ENCODE measurements at places on chromosomes 16 and 17. TPM values are rescaled to one million over a fixed set of nuclear protein-coding genes. Genes with fewer than 3 reads are reported as not detected.

GRCh38 chr17:73765824-73766563 lies 121.7 kb upstream of the SDK2 start:
- no peaks in the 10 kb centered on the region for H3K36me3 ChIP-seq
- no peak overlapping the region for H3K27ac ChIP-seq
- no peak for DNase-seq

Gene OR4D1
- total RNA-seq: not detected

Gene MYH1
- total RNA-seq: not detected

DNA sequence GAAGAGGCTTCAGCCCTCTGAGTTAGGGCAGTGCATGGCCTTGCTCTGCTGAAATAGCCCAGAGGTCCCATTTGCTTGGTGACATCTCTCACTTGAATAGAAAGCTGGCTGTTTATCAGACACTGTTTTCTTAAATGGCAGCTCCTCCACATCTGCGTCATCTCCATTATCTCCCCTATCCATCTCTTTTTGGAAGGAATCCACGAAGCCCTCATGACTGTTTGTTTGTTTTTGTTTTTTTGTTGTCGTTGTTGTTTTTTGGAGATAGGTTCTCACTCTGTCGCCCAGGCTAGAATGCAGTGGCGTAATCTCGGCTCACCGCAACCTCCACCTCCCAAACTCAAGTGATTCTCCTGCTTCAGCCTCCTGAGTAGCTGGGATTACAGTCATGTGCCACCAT lies 16.6 kb downstream of the NAA60 start:
- no peak for DNase-seq
- no peak overlapping the region for H3K4me3 ChIP-seq
- peak overlapping the region; percentile 70 for H3K27ac ChIP-seq
- H3K4me1 ChIP-seq: peaks cover 17% of the 10 kb centered on the region
- H3K27me3 ChIP-seq: no peaks in the 10 kb centered on the region

DNA sequence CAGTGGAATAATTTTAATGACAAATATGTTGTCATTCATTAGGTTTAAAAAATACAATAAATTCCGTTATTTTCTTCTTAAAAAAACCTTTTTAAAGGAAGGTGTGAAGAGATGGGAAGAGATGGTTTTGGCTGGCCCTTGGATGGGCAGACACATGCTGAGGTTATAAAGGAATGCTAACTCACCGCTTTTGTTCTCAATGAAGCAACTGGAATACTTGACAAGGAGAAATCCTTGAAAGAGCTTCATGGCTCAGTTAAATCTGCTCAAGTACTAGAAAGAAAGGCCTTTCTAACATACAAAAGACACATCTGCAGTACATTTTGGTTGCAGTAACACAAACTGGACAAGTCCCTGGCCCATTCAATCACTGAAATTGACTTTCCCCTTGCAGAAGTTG lies 158.3 kb upstream of the KCNJ16 start:
- DNase-seq: no peak
- H3K36me3 ChIP-seq: no peaks in the 10 kb centered on the region
- no peak overlapping the region for H3K27ac ChIP-seq
- H3K4me1 ChIP-seq: peaks cover 21% of the 10 kb centered on the region

DNA sequence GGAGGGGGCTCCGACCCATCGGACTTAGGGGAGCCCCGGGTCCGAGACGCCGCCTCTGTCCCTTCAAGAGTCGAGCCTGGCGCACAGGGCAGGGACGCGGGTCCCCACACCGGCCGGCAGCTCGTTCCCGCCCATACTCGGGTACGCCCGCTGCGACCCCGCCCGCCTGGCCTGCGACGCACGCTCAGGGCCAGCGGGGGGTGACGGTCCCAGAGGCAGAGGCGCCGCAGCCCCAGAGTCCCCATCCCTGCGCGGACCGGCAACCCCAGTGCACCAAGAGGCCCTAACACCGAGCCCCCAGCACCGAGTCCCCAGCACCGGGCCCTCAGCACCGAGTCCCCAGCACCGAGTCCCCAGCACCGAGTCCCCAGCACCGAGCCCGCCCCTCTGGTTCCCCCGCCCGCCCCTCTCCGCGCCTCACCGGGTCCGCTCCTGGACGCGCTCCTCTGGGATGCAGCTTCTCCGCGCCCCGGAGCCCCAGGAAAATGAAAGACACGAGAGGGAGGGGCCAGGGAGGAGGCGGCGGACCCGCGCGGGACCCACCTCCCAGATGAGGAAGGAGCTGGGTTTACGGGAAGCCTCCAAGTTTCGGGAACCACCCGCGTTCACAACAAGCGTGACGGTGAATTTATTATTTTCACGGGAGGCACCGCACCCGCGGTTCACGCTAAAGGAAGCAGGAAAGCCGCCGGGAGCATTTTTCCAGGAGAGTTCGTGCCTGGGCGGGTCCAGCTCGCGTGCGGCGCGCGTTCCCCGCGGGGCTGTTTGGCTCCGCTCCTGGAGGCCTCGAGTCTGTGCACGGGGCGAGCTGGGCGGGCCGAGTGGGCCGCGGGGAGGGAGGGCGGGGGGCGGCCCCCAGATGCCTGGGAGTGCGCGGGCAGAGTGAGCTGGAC lies at the start of gene SECTM1:
TSS of gene SECTM1 (minus strand) at position 488 of the 893 bp plus-strand sequence. CDS start 6,526 bp downstream, outside the sequence.
- DNase-seq: no peak
- H3K27me3 ChIP-seq: no peaks in the 10 kb centered on the region

DNA sequence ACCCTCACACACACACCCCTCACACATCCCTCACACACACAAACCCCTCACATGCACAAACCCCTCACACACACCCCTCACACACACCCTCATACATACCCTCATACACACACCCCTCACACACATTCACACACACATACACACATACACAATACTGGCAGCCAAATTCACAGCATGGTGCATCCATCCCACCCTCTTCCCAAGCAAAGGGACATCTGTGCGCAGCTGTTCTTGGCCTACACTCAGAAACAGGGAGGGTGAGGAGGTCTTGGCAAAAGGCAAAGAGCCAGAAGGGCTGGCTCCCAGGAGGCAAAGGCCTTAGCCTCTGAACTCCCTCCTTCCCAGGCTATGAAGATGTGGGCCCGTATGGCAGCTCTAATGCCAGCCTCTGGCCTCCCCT lies 23.4 kb downstream of the C17orf67 start:
- no peak overlapping the region for H3K27ac ChIP-seq
- no peaks in the 10 kb centered on the region for H3K36me3 ChIP-seq
- no peaks in the 10 kb centered on the region for H3K4me1 ChIP-seq
- no peak for DNase-seq
- H3K27me3 ChIP-seq: no peaks in the 10 kb centered on the region
- no peak overlapping the region for H3K4me3 ChIP-seq

Measured in Caco-2 (cell line).